ENCODE measurements at places on chromosomes 13 and 19. TPM values are rescaled to one million over a fixed set of nuclear protein-coding genes. Genes with fewer than 3 reads are reported as not detected.

Gene MTUS2
- total RNA-seq = 101 TPM

Gene CNOT3
- total RNA-seq = 19.5 TPM

DNA sequence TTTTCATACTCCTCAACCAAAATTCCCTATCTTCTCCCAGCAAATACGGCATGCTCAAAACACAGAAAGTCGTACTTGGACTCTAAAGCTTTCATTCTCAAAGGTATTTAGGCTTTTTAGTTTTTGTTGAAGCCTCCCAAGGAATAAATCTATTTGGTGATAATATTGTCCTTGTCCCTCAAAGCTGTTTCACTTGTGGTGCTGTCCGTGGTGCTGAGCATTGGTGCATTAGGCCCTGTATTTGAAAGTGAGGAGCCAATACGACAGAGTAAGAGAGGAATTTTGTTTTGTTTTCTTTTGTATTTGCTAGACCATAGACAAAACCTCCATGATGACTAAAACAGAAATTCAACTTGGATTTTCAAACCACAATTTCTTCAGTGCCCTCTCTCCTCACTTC lies 3.2 kb upstream of the LGALS13 start:
- no peak for DNase-seq

Gene CLDND2
- total RNA-seq = 1.5 TPM

GRCh38 chr19:55275851-55276719 lies 3.8 kb downstream of the HSPBP1 start:
- no peak for DNase-seq

Gene DOCK6
- total RNA-seq = 43.2 TPM

Gene KLK7
- total RNA-seq = not detected

GRCh38 chr19:43773725-43774102 lies 7.1 kb downstream of the KCNN4 start:
- DNase-seq = no peak

Gene HCN2
- total RNA-seq = 21.9 TPM

GRCh38 chr13:30743319-30744055 lies 8.1 kb downstream of the ALOX5AP start:
- no peak for DNase-seq

Gene FAAP24
- 0.49 TPM for total RNA-seq

GRCh38 chr13:39038569-39039030 lies 344 bp downstream of the NHLRC3 start:
- DNase-seq = no peak

DNA sequence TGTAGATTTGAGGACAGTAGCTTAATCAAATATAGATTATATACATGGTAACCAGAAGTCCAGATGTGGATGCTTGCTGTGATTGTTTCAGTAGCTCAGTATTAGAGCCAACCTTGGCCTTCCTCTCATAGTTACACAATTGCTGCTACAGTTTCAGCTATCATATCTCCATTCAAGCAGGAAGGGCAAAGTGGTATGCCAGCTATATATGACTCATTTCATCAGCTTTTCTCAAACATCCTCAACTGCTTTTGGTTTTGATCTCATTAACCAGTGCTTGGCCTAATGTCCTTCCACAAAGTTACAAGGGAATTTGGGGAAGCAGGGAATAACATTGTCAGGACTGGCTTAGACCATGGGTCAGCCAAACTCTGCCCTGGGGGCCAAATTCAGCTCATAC lies 73.0 kb upstream of the MAB21L1 start:
- DNase-seq = no peak

- no peak for DNase-seq
Observed at GRCh38 chr13:97568850-97569249, 134.9 kb downstream of the RAP2A start.

- no peak for DNase-seq
Observed at GRCh38 chr13:100657881-100658315, 16.7 kb downstream of the TMTC4 start.

Gene KLK2
- total RNA-seq = not detected

GRCh38 chr19:46159418-46160232 lies 11.6 kb downstream of the IGFL2 start:
- no peak for DNase-seq

- no peak for DNase-seq
Observed at GRCh38 chr13:43865892-43866291, 13.6 kb downstream of the CCDC122 start.

Gene CD79A
- total RNA-seq = not detected

- no peak for DNase-seq
Observed at GRCh38 chr13:27607125-27607524, 13.2 kb downstream of the LNX2 start.

DNA sequence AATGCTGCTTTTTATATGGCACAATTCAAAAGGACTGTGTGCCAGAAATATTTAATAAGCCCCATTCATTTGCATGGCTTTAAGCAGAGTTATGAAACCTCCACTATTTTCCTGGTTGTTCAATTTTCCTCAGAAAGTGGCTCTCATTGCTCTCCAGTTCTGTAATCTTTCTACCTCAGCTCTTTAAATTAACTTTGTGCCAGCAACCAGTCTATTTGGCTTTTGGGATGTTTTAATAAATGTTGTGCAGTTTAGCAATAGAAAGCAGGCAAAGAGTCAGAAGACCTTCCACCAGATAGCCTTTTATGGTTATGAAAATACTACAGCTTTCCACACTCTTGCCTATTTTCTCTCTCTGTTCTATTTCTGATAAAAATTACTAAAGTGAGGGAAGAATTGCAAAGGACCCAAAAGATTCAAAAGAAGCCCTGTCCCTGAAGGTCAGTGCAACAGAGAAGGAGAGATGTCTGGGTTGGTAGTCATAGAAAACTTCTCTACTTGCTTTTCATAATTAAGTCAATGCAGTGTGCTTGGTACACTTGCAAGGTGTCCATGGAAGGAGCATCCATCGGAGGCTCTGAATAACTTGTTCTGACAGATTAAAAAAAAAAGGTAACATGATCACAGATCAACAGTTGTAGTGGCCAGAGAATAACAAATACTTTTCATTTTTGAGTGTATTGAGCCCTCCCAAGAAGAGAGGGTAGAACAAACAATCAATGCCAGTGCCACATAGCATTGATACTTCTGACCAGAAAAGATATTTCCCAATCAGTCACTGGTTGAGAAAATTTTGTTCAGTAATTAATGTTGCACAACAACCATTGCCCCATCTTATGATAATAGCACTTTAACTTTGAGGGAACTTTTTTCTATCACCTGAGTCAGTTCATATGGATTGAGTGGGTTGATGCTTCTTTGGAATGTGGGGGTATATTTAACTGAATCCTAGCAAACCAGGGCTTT lies 48.4 kb upstream of the SPRY2 start:
- no peak for DNase-seq

DNA sequence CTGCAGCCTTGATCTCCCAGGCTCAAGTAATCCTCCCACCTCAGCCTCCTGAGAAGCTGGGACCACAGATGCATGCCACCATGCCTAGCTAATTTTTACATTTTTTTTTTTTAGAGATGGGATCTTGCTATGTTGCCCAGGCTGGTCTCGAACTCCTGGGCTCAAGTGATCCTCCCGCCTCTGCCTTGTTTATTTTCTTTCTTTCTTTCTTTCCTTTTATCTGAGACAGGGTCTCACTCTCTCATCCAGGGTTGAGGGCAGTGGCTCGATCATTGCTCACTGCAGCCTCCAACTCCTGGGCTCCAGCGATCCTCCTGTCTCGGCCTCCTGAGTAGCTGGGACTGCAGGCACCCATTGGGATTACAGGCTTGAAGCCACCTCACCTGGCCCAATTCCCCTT lies 3.8 kb upstream of the GNG7 start:
- DNase-seq = no peak

GRCh38 chr13:32472194-32472621 lies 44.3 kb upstream of the N4BP2L1 start:
- no peak for DNase-seq

GRCh38 chr13:40345654-40346372 lies 320.6 kb downstream of the FOXO1 start:
- DNase-seq = no peak

- no peak for DNase-seq
Observed at GRCh38 chr13:47289567-47289966, 392.7 kb upstream of the HTR2A start.

Gene NLRP11
- not detected for total RNA-seq

Gene ZNF790
- 7.3 TPM for total RNA-seq

Gene FLT1
- total RNA-seq = 40.7 TPM

- DNase-seq = no peak
Observed at GRCh38 chr13:20482275-20482761, 43.3 kb downstream of the CRYL1 start.

Gene ZNF570
- total RNA-seq = 7.9 TPM

- DNase-seq = no peak
Observed at GRCh38 chr13:30142486-30143211, 164.7 kb downstream of the KATNAL1 start.

DNA sequence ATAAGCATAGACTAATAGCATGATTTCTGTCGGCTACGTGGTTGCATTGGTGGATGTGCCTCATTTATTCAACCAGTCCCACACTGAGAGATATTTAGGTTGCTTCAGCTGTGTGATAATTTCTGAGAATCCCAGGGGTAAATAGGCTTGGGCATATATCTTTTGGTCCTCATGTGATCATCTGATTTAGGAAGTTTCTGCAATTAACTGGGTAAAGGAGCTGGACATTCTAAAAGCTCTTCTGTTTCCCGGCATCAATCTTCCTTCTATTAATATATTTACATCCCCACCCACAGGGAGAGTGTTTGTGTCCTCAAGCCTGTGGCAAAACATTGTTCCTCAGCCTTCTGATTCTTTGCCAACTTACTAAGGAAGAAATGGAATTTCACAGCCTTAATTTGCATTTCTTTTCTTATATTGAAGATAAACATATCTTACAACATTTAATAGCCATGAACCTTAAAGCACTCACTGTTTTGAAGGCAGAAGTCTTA lies 431.6 kb downstream of the RFC3 start:
- DNase-seq = no peak
